Inflammatory macrophage treated with lipopolysaccharide for 1 hour (primary cell): ENCODE measurements at places on chromosomes 12 and 14.

DNA sequence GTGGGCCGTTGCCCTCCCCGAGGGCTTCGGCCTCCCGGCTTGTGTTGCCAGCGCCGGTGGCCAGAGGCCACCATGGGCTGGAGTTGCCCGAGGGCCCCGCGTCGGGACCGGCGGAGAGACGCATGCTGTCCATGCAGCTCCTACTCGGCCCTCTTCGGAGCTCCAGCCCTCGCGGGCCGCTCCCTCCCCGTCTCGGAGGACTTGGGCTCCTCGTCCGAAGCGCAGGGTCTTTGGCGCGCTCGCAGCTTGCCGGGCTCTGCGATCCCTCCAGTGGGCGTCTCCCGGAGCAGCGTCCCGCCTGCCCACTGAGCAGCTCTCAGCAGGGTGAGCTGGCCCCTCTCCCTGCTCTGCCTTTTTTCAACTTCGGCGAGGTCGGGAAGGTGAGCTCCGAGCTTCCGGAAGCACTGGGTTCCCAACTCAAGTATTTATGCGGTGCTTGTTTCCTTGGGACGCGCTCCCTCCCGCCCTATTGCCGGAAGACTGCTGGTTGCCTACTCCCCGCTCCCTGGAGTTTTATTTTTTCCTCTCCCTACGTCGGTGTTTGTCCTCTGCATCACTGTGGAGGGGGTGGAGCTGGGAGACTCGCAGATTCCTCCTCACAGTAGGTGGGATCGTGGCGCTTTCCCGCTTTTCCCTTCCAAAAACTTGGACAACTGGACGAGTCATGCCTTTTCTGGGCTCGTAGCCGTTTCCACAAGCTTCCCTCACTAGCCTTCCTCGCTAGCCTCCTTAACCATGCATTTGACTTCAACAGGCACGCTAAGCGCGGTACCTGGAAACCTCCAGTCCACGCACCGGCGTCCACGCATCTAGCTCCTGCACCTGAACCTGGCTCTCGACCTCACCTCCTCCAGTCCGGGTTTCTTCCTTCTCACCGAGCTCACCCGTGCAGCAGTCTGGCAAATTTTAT, at the start of gene AVPR1A:
AVPR1A (minus strand) TSS at position 489 of the 910 bp plus-strand sequence; CDS start at position 124, 365 bp downstream.
- DNase-seq: no peak

- peak; percentile 5 for DNase-seq
Measured at GRCh38 chr12:28222081-28222700, 31.9 kb downstream of the CCDC91 start.

DNA sequence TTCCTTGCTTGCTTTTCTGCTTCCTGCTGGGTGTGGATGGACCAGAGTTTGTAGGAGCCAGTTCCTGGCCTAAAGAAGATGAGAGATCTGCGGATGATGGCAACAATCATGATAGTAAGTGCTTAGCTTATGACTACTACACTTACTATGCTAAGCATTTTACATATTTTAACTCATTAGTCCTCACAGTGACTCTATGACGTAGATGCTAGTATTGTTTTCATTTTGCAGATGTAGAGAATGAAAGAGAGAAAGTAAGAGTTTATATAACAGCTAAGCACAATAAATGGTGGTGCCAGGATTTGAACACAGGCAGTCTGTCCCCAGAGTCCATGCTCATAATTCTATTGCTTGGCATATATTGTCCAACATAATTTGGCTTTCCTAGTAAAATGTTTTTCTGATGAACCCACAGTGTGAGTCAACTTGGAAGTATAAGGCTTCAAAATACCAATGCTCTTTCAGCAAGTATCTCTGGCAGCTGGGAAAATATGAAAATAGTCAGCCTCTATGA, 363.2 kb upstream of the DDHD1 start:
- DNase-seq: no peak

GRCh38 chr12:28086521-28087155, 103.6 kb upstream of the CCDC91 start:
- no peak for DNase-seq

DNA sequence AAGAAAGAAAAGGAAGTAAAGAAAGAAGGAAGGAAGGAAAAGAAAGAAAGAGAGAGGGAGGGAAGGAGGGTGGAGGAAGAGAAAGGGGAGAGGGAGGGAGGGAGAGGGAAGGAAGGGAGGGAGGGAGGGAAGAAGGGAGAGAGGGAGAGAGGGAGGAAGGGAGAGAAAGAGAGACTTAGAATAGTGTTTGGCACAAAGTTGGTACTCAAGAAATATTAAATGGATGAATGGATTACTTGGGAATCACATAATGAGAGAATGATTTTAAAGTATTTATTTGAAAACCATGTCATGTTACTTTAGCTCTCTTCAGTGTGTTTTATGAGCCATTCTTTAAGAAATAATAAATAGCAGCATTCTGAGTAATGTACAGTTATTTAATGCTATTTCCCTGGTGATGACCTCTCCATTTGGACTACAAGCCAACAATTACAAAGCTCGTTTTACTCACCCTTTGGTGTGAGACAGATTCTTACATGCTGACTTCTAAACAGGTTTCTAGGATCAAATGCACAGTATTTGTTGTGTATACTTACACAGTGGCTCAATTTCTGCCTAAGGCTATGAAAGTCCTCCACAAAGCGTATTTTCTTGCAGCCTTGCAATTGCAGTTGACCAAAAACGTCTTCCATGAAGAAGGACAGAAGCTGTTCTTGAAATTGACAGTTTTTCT, 861 bp downstream of the IL26 start:
- DNase-seq: no peak

DNA sequence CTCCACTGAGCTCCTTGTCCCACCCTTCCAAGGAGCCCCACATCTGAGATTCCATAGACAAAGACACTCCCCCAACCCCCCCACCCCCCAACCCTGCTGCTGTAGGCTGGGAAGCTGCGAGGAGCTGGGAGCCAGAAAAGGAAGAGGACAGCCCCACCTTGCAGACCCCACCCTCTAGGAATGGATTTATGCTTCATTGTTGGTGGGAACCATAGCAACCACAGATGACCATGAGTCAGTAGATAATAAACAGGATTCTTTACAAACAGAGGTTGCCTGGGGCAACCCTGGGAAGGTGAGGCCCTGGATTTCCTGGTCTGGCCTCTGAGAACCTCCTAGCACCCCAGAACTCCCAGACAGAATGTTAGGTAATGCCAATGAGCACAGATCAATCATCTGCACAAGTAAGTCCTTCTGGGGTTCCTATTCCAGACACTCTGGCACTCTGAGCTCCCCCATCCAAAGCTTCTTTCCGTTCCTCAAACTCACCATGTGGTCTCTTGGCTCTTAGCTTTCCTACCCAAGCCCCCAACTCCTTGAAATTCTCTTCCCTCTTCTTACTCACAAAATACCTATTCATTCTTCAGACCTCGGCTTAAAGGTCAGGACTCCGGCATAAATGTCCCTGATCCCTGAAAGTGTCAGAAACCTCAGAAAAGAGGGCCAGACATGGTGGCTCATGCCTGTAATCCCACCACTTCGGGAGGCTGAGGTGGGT, 15.2 kb upstream of the PLEKHG6 start:
- DNase-seq: peak; percentile 17

- DNase-seq: no peak
Measured at GRCh38 chr14:68786491-68787091, 6.3 kb downstream of the ZFP36L1 start.

- no peak for DNase-seq
Measured at GRCh38 chr12:795305-795704, 42.9 kb downstream of the WNK1 start.

- no peak for DNase-seq
Measured at GRCh38 chr12:74488134-74488533, 49.5 kb upstream of the ATXN7L3B start.

GRCh38 chr12:65756956-65757511, 67.2 kb upstream of the HMGA2 start:
- DNase-seq: no peak

GRCh38 chr12:52162981-52163380, 28.8 kb downstream of the KRT80 start:
- DNase-seq: no peak

GRCh38 chr14:30553311-30553989, 5.5 kb upstream of the G2E3 start:
- DNase-seq: no peak

- DNase-seq: no peak
Measured at GRCh38 chr12:94829552-94829951, 173.9 kb downstream of the NDUFA12 start.

DNA sequence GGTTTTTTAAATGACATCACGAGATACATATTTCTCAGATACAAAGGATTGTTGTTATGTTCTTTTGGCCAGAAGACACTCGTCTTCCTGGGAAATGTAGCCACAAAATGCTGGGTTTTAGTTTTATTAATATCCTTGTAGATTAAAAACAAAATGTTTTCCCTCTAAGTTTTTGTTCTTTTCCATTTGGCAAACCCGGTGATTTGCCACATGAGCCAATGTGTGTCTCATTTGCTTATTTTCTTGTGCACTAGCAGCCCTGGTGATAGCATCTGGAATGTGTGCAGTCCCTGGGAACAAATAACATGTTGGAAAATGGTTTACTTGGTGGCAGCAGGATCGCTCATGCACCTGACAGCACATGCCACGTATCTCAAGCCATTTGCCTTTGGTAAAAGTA, 61.0 kb downstream of the HMGA2 start:
- no peak for DNase-seq

- no peak for DNase-seq
Measured at GRCh38 chr14:61342932-61343331, 21.6 kb downstream of the PRKCH start.
